ENCODE measurements at places on chromosomes 5 and 9.

- DNase-seq: no peak
These were observed 59.2 kb upstream of the GDNF start for GRCh38 chr5:37899037-37899436.

DNA sequence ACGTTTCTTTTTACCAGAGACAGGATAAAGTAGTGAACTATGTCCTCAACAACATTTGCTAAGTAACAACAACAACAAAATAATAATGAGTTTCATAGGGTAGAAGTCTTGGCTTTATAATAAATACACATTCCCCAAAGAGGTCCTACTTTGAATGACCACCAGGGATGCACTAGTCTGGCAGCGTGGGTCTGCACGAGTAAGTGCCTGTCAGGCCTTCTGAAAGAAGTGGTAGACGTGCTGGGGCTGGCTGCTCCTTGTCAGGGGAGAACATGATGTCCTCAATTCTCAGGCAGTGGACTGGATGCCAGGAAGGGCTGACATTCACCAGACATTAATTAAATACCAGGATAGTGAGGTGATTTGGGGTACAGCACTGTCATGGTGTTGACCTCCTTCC, 331.1 kb downstream of the TMEM38B start:
- DNase-seq: no peak

GRCh38 chr5:2750758-2751464, 566 bp downstream of the IRX2 start:
- DNase-seq: no peak

DNA sequence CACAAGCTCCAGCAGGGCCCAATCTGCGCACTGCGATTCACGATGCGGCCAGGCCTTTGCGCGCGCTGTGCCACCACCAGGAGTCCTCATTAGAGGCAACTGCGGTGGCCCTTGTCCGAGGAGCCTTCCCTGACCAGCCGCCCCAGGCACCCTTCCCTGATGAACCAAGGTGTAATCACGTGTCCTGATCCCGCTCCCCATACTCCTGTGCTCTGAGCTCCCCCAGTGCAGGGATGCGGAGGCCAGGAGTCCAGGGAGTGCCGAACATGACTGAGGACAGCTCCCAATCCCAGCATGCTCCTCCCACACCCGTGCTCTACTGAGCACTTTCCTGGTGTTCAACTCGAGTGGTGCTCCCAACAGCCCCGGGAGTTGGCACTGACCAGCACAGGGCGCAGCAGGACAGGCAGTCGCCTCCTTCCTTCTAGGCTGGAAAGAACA, 134.8 kb downstream of the ZNF354C start:
- DNase-seq: no peak

DNA sequence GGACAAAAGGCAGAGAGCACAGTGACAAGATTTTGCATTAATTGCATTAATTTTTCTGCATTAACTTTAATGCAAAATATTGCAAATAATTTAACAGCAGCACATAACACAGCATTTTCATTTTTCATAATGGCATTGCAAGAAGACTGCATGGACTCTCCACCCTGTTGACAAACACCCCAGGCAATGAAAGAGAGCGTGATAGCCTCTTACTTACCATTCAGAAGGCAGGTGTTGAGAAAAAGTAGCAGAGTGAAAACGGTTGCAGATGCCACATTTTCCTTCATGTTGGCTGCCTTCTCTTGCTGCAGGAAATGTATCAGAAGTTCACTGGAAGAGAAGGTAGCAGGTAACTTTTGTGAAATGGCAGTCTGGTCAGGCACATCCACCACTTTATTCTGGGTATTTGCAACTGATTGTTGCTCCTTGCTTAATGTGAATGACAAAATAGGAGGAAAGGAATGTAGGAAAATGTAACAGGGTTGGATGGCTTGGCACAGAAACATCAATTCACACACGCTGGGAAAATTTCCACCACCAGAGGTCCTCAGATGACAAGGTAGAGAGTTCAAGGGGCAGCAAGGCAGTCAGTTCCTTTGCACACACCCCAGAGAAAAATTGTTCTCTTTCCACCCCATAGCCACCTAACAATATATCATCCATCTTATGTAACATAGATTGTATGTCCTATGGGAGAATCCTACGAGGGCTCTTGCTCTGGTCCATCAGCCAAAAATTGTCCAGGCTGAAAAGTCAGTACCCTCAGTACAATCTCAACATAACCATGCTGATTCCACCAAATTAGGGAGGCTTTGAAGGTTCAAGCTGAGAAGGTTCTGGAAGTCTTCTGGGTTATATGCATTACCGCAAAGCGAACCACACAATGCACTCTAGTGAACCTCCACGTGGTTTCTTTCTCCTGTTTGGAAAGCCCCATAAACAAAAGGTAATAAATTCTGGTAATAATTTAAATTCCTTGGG, 41.9 kb upstream of the AGXT2 start:
- no peak for DNase-seq

GRCh38 chr5:56515011-56515410, 281.9 kb upstream of the ANKRD55 start:
- no peak for DNase-seq
